ENCODE measurements at places on chromosomes 16 and 17.

DNA sequence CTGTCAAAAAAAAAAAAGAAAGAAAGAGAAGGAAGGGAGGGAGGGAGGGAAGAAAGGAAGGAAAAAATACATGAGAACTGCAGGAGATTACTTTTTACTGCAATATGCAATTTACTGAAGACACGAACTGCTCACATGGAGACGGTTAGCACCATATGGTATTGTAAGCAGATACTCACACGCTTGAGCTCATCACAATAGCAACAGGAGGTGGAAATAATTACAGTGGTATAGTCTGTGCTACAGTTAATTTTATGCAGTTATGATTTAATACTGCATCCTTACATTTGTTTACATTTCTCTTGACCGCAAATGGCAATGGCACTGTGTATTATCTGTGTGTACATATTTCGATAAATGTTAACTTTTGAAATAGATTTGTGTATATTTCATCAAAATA is 21.4 kb upstream of the SLC46A1 start:
- peak; percentile 55 for DNase-seq

GRCh38 chr16:64305663-64306062 is 816.2 kb downstream of the CDH11 start:
- DNase-seq, result no peak

GRCh38 chr17:40962059-40962561 is 4.6 kb downstream of the KRT39 start:
- DNase-seq, result no peak

- DNase-seq, result no peak
Measured at GRCh38 chr16:29678691-29679267, at the start of gene QPRT. Gene QPRT (plus strand): TSS chr16:29679180. CDS start chr16:29679198, 18 bp downstream.

DNA sequence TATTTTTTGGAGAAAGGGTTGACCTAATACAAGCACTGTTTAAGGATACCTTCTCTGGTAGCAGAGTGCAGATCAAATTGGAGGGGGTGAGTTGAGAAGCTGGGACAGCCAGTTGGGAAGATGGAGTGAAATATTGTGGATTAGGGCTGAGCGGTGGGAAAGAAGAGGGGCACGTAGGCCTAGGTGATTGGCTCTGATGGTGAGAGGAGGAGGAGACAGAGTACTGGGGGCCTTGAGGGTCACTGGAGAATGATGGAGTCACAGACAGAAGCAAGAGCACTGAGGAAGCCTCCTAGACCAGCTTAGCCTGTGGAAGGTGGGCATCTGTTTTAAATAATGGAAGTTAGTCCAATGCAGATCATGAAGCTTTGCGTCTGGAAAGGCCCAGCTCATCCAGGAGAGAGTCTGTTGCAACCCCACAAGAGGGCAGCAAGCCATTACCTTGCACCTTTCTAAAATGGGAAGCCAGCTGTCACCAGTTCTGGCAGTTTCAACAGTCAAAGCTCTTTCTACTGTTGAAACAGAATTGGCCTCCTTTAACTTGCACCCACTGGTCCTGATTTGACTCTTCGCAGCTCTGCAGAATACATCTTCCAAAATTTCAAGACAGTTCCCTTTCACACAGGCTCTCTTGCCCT is 11.8 kb downstream of the SLC9A5 start:
- DNase-seq, result peak; percentile 13

GRCh38 chr16:10428433-10429168 is 42.7 kb downstream of the ATF7IP2 start:
- DNase-seq, result peak; percentile 0

DNA sequence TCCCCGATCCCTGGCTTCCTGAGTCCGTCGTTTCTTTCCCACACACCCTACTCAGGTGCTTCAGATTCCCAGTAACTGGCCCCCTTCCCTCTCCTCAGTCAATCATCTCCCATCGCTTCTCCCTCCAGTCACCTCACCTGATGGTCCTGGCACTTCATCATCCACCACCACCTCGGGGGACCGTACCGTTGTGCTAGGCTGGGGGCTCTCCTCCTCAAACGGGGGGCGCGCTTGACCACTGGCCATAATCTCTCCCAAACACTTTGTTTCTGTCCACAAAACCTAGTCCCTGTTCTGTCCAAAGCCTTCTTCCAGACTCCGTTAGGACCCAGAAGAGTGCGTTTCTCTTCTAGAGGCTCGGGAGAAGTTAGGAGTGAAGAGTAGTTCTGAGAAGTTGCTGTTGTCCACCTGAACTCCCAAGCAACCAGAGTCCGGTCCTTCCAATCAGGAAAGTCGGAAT is at the start of gene SPDYE4:
Gene SPDYE4, minus strand, starts transcription at position 410 of the 460 bp plus-strand sequence. Its CDS starts 164 bp downstream, at position 246.
- no peak for DNase-seq

GRCh38 chr17:3915995-3916696 is at the start of gene P2RX1:
Gene P2RX1 (minus strand): TSS chr17:3916465. CDS start chr17:3916225, 240 bp downstream.
- no peak for DNase-seq

- no peak for DNase-seq
Measured at GRCh38 chr16:76213860-76214259, 63.3 kb upstream of the CNTNAP4 start.

- no peak for DNase-seq
Measured at GRCh38 chr17:14827396-14827919, 437.7 kb downstream of the PMP22 start.

- DNase-seq, result peak; percentile 86
Measured at GRCh38 chr17:57810721-57811637, 38.9 kb downstream of the MRPS23 start.

All from NCI-H1417 (cell line).